ENCODE measurements at places on chromosomes 13 and 19.

DNA sequence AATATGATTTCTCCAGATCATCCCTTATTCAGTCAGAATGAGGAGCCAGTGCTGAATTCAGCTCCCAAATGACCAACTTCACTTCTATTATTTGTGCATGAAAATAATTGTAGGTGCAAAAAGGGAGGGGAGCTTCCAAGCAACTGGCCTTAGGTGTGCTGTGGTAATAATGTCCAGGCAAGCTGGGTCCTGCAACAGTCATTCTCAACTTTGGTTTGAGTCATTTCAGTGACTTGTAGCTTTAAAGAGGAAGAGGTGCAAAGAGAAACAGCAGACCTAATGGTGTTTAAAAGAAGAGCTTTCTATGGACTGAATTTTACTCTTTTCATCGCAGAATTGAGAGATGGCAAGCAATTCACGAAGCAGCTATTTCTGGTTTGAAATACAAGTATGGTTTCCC, 29.2 kb upstream of the FGF9 start:
- no peak for DNase-seq

DNA sequence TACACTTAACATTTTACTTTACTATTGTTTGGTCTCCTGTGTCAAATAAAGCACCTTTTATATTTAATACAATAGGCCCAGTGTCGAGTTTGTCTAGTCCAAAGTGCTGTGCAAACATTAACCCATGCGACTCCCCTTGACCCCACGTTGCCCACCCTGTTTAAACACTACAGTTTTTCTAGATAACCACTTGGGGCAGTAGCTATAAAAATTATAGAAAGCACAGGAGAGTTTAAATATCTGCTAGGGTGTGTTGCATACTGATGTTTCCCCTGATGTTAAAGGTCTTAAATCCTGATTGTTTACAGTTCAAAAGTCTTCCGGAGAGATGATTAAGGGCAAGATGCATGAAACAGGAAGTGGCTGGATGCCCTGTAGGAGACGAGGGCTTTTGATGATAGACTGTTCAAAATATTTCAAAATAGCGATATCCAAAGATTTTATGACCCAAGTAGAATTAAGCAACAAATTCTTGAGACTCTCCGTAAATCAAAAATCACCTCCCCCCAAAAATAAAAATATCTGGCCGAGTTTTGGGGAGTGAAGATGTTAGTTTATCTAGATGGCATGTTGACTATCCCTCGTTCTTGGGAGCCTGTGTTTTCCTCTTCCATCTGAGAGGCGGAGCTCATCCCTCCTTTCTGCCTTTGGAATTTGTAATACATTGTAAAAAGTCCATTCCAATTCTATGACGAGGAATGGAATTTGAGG, 167.1 kb downstream of the FGF9 start:
- DNase-seq = no peak

GRCh38 chr13:113814435-113814821, 49.4 kb downstream of the GAS6 start:
- DNase-seq = no peak

DNA sequence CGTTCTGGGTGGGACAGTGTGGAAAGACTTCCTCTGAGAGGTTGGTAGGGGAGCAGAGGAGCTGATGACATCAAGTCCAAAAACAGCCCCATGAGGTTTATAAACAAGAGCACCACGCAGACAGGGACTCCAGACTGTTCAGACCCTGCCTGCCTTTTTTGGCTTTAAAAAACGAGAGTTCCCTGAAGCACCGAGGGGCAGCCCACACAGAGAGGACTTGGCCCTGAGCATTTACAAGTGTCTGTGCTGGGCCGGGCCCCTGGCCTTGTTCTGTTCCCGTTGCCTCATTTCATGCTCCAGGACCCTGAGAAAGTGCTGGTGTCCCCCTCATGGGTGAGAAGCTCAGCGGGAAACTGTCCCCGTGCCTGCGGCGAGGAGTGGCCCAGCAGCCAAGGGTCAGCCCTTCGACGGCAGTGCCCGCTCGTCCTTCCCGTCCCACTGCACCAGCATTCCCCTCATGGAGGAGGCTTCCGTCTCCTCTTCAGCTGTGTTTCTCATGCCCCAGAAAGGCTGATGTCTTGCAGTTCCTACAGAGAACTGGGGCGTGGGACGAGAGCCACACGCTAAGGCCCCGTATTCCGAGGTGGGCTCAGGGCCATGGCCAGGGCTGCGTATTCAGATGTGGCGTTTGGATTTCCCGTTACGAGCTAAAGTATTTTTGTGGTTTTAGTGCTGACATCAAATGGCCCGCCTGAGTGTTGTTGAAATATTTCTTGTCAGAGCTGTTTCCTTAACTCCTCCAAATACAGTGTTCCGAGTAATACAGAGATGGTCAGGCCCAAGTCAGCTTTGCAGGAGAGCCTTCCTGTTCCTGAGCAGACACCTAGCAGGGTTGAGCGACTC, 93.5 kb downstream of the ATP11A start:
- DNase-seq = no peak

- DNase-seq = no peak
These were observed 264.3 kb downstream of the FOXO1 start for GRCh38 chr13:40401911-40402776.
